CD4-positive, alpha-beta T cell treated with Interleukin-6 for 4 hours (primary cell): ENCODE measurements at places on chromosomes 5 and 9.

DNA sequence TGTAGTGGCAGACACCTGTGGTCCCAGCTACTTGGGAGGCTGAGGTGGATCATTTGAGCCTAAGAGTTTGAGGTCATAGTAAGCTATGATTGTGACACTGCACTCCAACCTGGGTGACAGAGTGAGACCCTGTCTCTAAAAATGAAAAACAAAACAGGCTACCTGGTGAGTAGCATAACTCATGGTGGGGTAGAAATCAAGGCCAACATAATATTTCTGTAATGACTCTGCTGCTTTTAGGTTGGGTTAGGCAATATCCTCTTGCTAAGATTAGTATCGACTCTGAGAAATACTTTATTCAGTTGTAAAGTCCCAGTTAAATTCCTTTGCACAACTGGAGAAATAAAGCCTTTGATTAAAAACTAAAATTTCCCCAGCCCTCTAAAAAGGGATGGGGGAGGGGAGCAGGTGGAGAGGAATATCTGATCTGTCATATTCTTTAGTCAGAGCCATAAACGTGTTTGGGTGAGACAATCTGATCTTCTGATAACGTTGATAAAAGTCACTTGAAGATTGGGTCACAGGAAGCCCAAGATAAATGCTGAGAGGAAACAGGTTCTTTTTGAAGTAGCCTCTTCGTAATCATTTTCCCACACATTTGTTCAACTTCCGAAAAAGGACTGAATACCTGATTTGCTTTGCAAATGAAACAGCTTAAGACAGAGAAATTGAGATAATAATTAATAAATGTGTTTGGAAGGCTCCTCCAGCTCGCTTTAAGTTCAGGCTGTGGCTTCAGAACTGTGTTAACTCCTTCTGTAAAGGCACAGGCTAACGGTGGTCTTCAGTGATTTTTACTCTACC, 14.9 kb downstream of the IL4 start:
- peak; percentile 8 for DNase-seq

DNA sequence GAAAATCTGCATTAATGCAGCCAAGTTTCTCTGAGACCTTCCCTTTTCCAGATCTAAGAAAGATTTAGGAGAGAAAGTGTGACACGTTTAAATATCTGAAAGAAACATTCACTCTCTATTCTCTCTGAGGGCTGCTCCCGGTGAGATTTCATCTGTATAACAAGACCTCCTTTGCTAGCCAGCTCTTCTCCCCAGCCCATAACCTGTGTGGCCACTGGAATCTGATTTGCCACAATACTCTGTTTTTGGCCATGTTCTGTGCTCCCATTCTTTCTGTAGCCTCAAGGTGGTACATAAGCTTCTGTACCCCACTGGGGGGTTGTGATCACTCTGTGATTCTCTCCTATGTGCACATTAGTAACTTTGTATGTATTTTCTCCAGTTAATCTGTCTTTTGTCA, 291.0 kb upstream of the SEMA6A start:
- DNase-seq = no peak

- DNase-seq = no peak
Measured at GRCh38 chr5:60366489-60366888, 333.5 kb downstream of the DEPDC1B start.

GRCh38 chr9:114538241-114538640, 33.0 kb upstream of the WHRN start:
- peak; percentile 44 for DNase-seq

DNA sequence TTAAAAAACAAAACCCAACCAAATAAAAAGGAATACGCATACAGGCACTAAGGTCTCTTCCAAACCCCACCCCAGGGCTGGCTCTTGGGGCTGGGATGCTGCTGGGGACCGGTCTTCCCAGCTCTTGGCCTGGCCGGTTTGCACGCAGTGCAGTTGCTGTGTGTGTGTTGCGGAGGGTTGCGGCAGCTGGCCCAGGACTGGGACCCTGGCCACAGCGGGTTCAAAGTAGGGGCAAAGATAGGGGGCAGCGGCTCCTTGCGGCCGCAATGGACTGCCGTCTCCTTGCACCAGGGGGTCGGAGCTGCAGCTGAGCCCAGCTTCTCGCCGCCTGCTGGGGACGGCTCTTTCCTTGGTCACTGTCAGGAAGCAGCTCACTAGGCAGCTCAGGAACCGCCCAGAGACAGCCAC, 5.0 kb downstream of the DMRT3 start:
- DNase-seq = no peak

- no peak for DNase-seq
Measured at GRCh38 chr5:135829681-135830383, 4.6 kb upstream of the SLC25A48 start.

DNA sequence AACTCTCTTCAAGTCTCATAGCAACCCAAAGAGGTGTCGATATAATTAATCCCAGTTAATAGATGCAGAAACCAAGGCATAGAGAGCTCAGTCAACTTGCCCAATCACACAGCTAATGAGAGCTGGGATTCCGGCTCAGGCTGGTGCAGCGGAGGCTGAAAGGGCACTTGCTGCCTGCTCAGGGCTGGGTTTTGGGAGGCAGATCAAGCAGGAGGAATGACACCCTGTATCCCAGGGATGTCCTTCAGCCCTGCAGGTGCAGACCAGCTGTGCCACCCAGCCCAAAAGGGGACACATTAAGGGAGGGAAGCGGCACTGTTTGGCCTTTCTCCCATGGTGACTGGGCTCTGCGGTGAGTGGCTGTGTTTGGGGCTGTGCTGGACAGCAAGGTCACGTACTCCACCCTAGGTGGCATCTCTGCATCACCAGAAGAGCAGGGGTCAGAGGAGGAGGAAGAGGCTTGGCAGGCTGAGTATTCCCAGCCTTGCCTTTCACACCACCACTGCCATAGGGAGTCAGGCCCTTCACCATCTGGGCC, 124.1 kb downstream of the MVB12B start:
- DNase-seq = no peak

- no peak for DNase-seq
Measured at GRCh38 chr9:12775679-12776512, 1.1 kb downstream of the LURAP1L start.

- DNase-seq = no peak
Measured at GRCh38 chr5:133830911-133831310, 137.5 kb downstream of the C5orf15 start.

DNA sequence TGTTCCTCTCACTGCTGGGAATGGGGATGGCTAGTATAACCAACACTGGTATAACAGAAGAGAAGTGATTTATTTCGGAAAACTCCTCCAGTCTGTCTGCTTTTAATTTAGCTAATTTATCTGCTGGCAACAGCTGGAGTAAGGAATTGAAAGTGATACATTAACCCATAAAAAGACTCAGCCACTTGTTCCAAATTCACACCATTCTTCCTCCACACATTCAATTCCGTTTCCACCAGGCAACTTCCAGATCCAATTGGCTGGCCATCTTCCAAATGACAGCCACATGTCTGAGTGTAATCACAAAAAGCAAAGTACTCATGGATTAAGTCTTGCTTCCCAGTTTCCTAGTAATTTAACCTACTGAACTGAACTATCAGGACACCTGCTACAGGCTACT, 77.1 kb upstream of the RETREG1 start:
- DNase-seq = no peak

GRCh38 chr9:37429441-37430285, 7.2 kb downstream of the GRHPR start:
- no peak for DNase-seq

DNA sequence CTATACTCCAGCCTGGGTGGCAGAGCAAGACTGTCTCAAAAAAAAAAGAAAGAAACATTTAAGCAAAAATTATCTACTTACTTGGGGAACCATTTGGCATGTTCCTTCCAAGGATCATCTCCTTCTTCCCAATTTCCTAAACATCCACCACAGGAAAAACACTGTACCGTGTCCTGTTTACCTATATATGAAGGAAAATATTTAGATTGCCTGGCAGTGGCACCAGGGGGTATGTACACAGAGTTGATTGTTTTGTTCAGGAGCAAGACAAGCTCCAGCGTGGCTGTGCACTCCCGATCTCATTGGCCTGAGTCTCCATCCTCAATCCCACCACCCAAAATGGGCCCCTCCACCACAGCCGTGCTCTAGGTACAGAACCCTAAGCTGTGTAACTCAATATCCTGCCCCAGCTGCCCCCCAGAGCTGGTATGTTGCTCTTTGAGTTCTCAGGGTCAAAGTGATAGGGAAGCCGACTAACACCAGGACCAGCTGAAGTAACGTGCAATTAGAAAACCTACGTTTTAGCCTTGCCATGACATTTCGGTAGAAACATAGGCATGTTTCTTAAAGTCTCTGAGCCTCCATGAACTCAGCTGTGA, 13.8 kb downstream of the NAIP start:
- no peak for DNase-seq

DNA sequence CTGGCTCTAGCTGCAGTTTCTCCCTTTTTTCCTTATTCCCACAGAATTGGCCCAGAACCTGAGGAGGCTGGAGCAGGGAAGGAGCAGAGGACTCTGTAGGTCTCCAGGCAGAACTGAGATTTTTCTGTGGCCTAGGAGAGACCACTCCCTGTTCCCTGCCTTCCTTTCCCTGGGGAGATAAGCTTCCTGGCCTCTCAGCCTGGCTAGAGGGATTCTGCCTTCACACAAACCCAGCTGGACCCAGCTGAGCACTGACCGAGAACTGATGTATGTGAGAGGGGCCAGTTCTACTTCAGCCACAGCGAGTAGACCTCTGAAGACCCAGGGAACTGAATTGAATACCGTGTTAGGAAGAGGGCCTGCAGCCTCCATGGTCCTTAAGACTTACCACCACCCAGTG, 48.0 kb downstream of the RUSC2 start:
- DNase-seq = no peak

DNA sequence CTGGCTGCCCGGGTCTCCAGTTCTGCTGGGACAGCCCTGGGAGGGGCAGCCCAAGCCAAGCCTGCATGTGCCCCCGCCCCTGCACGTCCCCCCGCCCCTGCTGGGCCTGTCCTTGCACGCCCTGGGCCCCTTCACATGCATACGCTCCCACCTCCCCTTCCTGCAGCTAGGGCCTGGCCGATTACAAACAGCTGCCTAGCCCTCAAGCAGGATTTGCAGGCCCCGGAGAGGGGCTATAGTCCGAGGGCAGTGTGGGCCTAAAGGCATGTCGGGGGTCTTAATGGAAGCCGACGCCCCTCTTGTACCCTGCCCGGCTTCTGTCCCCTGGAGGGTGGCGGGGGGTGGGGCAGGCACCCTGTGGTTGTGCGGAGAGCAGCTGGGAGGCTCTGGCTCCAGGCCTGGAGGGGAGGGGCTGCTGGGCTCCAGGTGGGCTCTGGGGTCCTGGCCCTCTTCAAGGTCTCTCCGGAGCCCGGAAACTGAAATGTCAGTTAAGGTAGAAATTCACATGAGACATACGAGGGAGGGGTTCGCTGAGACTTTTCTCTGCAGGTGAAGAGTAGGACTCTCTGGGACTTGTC, 16.9 kb downstream of the COL5A1 start:
- no peak for DNase-seq

GRCh38 chr9:76292658-76293057, 101.6 kb downstream of the RFK start:
- DNase-seq = no peak

GRCh38 chr9:133563291-133563796, 28.8 kb downstream of the ADAMTSL2 start:
- no peak for DNase-seq

DNA sequence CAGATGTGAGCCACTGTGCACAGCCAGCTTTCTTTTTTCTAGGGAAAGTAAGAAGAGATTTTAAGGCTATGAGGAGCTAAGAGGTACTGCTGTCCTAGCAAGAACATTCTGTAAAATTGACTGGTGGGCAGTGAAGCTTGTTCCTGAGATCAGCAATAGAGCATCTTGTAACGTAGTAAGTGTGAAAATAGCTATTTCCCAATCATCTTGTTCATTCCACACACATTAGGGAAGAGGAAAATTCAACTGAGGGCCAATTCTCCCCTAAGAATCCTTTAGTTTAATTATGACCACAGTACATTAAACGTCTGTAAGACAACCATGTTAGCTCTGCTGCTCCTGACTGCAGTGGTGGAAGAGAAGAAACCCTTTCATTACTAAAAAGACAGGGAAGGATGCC, 246.2 kb downstream of the EFNA5 start:
- no peak for DNase-seq

GRCh38 chr9:626596-626995, 214.9 kb upstream of the DMRT1 start:
- no peak for DNase-seq

- no peak for DNase-seq
Measured at GRCh38 chr5:164671640-164672039, 1166.2 kb downstream of the MAT2B start.

DNA sequence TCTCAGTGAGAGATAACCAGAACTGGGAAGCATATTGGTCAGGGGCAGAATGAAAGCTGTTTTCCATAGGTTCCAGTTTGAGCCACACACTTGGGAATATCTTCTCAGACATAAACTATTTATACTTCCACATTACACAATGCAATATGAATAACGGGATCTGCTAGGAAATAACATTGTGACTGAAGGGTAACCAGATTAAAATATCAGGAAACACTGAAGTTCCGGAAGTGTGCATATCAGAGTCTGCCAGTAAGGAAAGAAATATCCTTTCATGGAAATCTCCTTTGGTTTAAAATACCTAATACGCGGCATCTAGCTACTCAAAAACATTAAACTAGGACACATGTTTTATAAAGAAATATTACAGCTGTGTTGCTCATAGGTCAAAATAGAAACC, 56.3 kb downstream of the ST8SIA4 start:
- no peak for DNase-seq

DNA sequence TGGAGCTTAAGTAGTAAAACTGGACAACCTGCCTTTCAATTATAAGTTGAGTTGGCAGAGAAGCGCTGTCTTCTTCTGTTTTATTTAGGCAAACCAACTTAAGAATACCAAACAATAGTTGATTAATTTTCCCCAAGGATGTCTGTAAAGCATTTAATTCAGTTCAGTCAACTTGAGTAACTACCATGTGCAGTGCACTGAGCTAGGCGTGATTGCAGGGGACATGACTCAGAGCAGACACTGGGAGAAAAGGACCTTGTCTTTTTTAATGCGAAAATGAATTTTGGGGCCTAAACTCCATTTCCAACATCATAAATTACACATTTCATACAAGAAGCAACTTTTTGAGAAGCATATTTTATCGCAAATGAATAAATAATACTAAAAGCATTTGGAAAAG, 66.3 kb downstream of the FBXL7 start:
- no peak for DNase-seq

DNA sequence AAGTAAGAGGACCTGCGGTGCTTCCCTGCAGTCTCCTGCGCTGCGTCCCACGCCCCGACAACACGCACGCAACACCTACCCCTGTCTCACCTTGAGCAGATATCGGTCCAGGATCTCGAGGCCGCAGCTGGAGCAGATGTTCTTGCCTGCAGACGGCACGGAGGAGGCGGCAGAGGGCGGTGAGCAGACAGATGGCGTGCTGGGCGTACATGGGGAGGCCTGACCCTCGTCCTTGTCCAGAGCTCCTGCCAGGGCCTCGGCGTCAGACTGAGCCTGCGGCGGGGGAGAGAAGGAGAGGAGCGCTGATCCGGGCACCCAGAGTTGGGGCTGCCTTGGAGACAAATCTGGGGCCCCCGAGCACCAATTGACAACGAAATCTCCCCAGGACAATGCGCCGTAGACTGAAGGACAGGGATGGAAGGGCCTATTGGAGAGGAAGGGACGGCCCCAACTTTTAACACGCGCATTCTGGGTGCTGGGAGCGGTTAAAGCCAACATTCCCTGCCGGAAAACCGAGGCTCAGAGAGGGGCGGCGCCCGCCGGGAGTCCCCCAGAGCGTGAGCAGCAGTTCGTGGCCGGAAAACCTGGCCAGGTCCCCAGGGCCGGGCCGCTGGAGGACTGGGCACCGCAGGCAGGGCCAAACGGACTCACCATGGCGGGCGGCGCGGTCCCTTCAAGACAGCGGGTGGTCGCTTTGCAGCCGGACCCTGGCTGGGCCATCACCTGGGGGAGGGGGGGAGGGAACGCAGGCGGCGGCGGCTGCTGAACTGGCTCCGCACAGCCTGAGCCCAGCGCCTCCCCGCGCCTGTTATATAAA, 1.8 kb downstream of the LHX6 start:
- DNase-seq = no peak
